Islet precursor cell (in vitro differentiated cells): ENCODE measurements at places on chromosomes 2 and 18.
A peak's percentile ranks its signal among the peaks of the same experiment; 100 is the strongest.

DNA sequence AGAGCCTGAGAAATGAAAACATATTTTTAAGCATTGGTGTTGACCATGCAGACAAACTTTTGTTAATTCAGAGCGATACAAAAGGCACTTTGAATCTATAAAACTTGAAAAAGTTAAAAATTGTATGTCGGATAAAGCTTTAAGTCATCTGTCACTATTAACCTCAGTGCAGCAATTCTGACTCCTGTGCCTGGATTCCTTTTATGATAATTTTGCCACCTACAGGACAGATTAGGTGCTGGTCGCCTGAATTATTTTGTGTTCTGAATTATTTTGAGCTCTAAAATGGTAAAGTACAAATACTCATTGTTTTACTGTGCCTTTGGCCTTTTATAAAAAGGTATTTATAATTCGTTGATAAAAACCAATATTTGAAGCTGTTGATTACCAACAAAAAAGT is 19.4 kb upstream of the RNF138 start:
- no peak for DNase-seq

DNA sequence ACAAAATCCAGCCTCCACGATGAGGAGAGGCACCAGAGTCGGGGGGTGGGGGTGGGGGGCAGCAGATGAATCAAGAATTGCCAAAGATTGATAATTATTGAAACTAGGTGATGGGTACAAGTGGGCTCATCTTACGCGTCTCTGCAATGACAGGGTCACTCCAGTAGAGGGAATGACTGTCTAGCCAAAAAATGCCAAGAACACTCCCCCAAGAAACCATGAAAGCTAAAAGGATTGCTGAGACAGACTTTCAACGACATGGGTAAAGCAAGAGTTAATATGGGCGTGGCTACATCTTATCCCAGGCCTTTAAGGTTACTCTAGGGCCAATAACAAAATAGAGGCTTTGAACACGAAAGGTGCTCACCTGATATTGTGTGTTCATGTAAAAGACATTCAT is 86.5 kb downstream of the STK39 start:
- DNase-seq: no peak

GRCh38 chr2:72543497-72544216 is 282.2 kb downstream of the EXOC6B start:
- no peak for DNase-seq

DNA sequence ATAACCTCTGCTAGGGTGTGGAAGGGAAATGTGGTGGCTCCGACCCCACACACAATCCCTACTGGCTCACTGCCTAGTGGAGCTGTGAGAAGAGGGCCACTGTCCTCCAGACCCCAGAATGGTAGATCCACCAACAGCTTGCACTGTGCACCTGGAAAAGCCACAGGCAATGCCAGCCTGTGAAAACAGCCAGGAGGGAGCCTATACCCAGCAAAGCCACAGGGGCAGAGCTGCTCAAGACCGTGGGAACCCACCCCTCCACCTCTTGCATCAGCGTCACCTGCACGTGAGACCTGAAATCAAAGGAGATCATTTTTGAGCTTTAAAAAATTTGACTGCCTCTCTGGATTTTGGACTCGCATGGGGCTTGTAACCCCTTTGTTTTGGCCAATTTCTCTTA is 249.0 kb upstream of the CDH2 start:
- DNase-seq: no peak

DNA sequence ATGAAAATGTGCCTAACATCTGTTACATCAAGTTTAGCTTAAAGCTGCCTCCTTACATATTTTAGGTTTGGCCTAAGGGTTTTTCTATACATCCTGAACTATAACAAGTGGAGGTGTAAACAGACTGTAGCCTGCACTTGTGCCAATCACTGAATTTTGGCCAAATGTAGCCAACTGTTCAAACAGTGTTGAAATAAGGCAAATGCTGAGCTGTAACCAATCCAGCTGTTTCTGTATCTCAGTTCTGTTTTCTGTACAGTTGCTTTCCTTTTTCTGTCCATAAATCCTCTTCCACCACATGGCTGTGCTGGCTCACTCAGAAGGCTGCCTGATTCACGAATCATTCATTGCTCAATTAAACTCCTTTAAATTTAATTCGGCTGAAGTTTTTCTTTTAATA is 19.2 kb upstream of the CAPN13 start:
- DNase-seq: no peak

DNA sequence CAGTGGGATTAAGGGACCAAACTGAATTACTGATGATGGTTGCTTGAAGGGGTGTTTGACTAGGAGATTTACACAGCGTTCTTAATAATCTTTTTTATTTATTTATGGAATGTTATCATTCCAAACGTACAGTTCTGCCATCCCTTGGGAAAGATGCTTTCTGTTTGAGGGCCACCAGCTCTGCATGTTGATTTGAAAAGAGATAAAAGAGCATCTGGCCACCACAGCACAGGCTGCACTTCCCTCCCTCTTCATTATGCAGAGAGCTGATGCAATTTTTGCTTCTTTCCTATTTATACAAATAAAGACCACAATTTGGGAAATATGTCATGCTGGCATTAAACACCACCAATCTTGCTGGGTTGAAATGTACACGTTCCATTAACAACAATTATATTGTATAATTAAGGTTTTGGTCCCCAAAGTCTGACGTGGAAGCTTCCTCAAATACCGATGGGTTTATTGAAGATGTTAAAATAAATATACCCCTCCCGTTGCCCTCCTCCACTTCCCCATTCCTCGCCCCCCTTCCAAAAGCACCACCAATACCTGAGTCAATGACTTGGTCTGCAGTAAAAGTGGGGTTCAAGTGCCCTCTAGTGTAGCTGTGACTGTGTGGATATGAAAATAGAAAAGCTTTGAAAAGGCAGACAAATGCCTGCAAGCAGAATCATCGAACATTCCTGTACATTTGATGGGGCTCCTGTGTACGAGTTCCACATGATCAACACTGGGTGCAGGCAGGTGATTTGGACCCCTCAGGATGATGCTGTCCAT is 211.9 kb downstream of the HRH4 start:
- no peak for DNase-seq

GRCh38 chr18:9428862-9429661 is 46.3 kb upstream of the RALBP1 start:
- DNase-seq: no peak

DNA sequence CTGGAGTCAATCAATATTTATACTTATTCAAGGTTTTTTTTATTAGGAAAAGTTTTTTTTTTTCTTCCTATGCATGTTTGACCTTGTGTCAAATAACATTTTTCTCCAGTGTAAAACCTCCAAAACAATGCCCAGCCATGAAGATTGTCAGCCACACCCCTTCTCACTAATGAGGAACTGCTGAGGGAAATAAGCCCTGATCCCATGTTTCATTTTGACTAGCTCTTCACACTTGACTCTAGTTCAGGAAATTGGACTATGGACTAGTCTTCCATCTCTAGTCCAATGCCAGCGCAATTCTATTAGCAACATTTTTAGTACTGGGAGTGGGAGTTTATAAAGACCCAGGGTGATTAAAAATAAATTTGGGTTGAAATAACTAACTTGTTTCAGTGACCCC is 275.6 kb upstream of the CXCR4 start:
- DNase-seq: no peak

DNA sequence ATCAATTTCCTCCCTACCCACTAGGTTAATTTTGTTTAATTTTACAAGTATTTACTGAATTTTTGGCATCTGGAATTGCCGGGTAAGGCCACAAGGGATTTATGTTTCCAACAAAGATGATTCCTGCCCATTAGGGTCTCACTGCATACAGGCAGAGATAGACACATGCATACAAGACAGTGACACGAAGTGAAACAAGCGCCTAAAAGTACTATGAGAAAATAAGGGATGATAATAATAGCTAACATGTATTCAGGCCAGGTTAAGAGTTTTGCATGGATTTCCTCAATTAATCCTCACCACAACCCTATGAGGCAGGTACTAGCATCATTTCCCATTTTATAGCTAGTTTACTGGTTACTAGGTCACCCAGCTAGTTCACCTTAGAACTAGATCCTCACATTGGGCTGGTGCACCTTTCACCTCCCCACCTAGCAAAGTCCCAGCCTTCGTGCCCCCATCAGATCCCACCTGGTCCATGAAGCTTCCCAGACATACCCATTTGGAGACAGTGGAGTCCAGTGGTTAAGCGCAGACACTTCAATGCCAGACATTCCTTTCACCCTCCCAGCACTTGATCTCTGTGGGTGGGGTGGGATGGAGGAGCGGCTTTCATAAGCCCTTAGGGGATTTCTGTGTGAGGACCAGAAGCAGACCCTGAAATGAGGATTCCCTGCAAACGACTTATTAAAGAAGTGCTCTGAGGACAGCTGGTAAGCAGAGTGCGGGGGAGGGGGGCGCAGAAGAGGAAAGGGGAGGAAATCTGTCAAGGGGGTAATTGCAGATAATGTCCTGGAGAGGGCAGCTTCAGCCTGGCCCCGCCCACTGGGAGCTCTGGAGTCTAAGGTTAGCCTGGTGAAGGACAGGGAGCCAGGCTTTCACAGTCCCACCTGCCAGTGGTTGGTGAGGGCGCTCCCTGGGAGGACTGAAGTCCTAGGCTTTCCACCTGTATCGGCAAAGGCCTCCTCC is 5.8 kb upstream of the DGUOK start:
- peak; percentile 90 for DNase-seq

- no peak for DNase-seq
Measured at GRCh38 chr18:24764766-24765165, 304.3 kb downstream of the HRH4 start.

DNA sequence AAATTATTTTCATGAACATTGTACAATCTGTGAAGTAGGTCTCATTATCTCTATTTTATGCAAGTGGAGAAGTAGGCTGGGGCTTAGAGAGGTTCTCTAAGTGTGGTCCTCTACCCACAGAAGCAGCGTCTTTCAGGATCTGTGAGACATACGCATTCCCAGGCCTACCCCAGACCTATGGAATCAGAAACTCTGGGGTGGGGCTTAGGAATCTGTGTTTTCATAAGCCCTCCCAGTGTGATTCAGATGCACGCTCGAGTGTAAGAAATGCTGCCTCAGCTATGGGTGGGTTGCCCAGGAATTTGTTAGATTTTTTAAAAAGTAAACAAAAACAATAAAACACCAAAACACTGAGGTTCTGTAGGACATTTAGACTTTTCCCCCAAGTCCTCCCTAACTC is 14.8 kb upstream of the ZAP70 start:
- peak; percentile 59 for DNase-seq

- DNase-seq: peak; percentile 57
Measured at GRCh38 chr2:202307690-202308089, 42.1 kb downstream of the NOP58 start.

GRCh38 chr2:120662046-120662445 is 73.6 kb upstream of the GLI2 start:
- no peak for DNase-seq

DNA sequence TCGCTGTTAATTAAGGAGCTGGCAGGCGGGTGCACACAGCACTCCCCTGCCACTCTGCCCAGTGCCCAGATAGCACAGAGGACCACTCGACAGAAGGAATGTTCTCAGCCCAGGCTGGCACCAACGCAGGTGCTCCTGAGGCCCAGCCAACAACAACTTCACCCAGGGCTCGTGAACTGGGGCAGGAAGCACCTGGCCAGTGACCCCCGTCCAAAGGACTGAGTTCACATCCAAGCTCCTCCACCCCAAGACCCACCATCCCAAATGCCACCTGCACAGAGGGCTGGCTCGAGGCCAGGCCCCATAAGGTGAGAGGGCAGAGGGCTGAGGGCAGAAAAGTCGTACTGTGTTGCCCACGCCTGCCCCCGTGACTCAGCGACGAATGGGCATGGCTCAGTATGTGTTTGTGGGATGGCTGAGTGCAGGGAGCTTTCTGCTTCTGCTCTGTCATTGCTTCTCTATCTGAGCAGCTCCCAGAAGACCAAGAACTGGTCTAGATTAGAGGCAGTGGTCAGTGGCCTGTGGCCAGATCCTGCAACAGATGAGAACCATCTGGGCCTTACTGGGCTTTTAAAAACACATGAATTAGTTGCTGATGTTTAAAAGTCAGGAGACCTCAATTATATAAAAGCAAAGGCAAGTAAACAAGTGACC is 68.4 kb downstream of the POLR1A start:
- DNase-seq: no peak

DNA sequence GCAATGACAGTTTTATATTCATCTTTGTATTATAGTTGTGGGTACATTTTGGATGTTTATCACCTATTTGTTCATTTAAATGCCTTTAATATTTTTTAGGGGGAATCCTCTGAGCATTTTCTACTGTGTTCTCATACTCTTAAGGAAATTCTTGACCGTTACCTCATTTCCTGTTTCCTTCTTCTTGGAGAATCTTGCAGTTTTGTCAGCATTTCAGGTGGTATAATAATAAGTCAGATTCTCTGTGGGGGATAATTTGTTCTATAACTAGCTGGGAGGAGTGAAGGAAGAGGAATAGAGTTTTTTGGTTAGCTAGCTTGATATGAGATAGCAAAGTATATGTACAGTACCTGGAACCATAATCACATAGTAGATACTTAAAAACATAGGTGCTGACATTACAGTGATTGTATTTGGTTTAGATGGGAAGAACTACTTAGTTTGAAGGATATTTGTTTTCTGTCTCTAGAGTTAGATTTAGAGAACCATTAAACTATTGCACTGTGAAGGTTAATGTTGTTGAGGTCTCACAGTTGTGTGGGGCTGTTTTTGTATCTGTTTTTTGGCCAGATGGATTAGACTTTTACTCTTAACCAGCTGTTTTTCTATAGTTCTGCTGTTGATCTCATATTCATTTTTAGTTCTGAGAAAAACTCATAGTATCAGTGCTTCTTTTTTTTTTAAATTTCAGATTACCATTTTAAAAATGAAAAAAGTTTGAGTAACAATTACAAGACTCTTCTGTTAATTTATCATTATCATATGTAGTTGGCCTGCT is 14.2 kb downstream of the MTX2 start:
- no peak for DNase-seq

- DNase-seq: no peak
Measured at GRCh38 chr2:64915510-64915900, 73.7 kb upstream of the SLC1A4 start.

DNA sequence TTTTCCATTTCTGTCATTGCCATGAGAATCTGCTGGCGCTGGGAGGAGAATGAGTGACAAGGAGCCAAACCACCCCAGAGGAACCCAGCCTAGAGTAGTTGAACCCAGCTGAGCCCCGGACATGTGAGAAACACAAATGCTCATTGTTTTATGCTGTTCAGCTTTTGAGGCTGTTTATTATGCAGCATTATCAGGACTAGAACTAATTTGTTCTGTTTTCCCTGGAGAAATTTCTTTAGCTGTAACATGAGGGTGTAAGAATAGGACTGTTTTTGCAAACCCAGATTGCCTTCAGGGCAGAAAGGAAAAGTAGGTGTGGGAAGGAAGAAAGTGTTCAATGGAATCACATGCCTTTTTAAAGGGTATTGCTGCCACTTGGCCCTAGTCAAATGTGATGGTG is 28.5 kb upstream of the DOCK10 start:
- DNase-seq: no peak

DNA sequence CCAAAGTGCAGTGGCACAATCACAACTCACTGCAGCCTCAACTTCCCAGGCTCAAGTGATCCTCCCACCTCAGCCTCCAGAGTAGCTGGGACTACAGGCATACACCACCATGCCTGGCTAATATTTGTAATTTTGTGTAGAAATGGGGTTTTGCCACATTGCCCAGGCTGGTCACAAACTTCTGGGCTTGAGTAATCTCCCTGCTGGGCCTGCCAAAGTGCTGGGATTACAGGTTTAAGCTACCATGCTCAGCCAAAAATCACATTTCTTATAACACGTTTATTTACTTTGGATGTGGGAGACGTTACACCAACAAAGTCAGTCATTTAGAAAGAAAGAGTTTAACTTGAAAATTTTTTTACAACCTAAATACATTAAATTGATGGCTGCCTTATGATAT is 209.0 kb upstream of the VWC2L start:
- DNase-seq: no peak
